Stimulated activated CD4-positive, alpha-beta T cell treated with anti-CD3 and anti-CD28 coated beads, Interleukin-1b, Interleukin-23, amount 100 ng/mL, for 48 hours (primary cell): ENCODE measurements at places on chromosomes 12 and 14.

DNA sequence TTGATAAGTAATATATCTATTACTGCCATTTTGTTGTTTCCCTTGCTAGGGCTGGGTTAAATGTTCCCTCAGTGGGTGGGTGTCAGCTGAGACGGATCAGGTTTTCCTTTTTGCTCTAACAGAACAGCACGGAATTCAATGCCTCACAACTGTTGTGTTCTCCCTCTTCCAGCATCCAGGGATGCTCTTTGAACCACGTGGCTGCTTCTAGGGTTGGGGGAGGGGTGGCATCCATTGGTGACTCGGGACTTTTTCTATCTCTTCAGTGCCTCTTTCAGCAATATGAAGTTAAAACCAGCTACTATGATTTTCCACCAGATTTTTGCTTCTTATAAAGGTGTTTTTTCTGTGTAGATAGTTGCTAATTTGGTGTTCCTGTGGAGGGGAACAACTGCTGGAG is 884.9 kb upstream of the FOXG1 start:
- no peak for DNase-seq

- DNase-seq, result no peak
Measured at GRCh38 chr12:40980427-40980961, 207.6 kb upstream of the PDZRN4 start.

DNA sequence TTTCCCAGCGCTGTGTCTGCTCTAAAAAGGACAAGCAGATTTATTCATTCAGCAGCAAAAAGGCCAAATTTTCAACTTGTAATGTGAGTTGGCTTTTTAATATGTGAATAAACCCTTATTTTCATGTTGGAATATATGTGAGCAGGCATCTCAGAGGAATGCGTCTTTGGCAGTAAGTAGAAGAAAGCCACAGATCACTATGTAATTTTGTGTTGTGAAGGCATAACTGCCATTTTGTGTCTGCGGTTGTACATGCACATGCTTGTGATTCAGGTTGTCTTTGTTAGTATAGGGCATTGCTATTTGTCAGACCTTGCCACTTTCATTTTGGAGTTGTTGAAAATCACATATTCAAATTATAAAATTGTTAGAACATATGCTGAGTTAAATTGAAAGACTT is 398.8 kb upstream of the RGS6 start:
- no peak for DNase-seq

DNA sequence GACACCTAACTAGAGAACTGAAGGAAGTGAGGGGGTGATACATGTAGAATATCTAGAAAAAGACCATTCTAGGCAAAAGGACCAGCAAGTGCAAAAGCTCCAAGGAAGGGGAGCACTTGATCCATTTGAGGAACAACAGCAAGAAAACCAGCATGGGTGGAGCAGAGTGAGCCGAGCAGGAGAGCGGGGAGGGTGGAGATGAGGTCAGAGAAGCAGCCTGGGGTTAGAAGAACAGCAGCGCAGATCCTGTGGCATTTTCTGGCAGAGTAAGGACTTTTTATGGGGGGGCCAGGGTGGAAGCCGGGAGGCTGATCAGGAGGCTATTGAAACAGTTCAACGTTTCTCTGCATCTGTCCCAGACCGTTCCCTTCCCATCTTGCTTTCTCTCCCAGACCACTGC is 24.5 kb upstream of the TMCC3 start:
- DNase-seq, result no peak

GRCh38 chr12:85065837-85066482 is 29.8 kb downstream of the LRRIQ1 start:
- DNase-seq, result no peak

DNA sequence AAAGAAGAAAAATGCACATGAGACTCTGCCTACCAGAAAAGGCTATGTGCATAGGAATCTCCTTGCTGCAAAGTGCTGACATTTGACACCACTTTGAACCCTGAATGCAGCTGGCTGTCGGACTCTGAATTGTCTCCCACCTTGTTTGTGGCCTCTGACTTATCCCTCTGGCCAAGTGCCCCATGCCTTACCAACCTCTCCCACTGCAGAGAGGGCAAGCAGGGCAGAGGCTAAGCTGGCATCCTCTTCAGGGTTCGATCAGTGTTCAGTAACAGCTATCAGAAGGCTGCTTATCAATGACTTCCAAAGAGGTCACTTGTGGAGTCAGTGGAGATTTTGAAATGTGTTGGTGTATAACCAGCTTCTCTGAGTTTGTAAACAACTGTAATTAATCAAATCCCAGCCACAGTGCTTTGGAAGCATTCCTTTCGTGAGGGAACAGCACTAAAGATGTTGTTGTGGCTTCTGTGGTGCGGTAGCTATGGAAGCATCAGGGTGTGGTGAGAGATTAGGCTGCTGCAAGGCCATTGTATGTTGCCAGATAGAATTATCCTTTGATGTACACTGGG is 22.6 kb upstream of the BMP4 start:
- no peak for DNase-seq

DNA sequence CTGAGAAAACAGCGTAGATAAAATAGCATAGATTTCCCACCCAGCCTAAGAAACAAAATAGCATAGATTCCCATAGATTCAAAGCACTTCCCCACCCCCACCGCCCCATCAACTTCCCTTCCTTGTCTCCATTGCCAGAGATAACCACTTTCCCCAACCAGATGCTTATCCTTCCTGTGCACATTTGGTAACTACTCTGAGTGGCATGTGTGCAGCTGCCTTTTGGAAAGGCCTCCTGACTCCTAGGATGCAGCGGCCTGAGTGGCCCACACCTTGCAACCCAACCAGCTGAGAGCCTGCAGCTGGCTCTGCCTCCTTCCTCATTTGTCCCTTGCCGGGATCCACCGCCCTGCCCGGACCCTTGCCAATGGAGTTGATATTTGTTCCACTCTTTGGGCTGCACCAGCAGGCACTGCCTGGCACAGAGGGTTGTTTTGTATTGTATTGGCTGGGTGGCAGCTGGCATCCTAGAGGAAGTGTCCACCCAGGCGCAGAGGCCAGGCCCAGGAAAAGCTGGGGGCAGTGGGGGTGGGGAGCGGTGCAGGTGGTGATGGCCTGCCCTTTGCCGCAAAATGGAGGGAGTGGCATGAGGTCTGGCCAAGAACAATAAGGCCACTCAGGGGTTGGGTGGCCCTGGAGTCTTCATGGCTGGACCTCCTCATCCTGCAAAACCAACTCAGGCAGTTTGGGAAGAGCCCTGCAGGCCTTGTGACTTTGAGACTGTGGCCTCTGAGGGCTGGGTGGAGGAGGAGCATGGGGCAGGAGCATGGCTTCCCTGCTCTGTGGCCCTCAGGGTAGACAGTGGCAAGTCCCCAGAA is 4.9 kb downstream of the SLC48A1 start:
- no peak for DNase-seq

DNA sequence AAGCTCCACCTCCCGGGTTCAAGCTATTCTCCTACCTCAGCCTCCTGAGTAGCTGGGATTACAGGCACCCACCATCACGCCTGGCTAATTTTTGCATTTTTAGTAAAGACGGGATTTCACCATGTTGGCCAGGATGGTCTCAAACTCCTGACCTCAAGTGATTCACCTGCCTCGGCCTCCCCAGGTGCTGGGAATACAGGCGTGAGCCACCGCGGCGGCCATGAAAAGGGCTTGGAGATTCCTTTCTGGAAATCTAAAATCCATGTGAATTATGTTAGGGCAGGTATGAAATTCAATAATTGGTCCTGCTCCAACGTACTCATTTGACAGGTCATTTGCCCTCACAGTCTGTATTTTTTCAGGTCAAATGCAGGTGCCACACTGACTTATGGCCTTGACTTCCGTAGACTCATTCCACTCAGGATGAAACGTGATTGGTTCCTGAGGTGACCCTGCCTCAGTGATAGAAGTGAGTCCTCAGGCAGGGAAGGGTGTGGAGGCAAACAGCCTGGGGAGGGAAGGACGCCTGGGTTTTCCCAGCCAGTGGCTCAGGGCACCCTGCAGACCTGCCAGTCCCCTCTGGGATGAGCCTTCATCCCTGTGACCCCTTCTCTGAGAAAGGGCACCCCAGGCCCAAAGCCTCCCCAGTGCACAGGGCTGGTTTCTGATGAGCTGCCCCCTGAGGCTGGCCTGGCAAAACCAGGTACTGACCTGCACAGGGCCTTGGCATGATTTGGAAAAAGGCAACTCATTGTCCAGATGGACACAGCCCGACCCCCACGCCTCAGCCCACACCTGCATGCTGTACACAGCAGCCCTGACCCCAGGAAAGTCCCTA is 48.7 kb downstream of the PSMA6 start:
- no peak for DNase-seq

GRCh38 chr12:26783131-26783526 is 49.9 kb downstream of the ITPR2 start:
- DNase-seq, result no peak

DNA sequence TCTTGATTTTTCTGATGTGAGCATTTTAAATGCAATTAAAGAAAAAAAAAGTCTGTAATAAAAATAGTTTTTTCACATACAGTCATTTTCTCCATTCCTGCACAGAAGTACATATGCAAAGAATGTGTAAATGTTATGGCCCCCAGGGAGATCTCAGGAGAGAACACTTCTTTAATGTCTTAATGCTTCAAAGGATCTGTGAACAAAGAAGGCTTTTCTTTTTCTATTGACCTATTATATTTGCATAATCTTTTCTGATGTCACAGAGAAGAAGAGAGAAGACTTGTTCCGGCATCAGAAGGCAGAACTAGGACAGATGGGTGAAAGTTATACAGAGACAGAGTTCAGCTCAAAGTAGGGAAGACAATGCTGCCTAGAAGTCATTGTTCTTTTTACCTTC is 413.5 kb upstream of the STXBP6 start:
- no peak for DNase-seq

DNA sequence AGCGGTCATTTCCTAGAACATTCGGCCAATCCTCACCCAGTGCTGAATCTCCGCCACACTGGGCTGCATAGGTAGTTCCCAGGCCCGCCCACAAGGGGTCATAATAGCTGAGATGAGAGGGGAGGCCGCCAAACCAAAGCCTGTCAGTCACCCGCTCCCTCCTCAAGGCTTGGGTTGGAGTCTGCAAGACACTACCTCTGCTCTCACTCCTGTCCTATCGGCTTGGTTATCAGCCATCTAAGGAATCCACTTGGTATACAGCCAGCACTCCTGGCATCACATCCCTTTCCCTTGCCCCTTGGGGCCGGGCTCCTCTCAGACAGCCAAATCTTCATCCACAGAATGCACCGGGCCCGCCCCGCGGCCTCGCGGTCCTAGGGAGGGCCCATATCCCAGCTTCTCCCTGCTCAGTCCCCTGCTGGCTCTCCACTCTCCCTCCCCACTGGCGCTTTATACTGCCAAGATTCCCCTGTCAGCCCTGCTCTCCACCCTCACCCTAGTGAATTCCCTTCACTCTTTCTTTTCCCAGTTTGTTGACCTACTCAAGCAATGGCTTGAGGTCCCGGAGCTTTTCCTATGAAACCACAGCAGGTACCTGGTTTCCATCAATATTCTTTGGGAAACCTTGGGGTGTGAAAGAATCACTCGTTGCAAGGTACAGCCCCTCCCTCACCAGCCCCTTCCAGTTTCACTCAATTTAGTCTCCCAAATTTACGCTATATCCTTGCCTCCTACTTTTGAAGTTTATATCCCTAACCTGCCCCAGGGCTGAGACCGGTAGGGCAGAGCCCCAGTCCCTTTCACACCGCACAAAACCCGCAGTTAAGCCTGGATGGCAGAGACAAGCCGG is 1.4 kb downstream of the IFFO1 start:
- DNase-seq, result peak; percentile 78

GRCh38 chr14:90575336-90575735 is 178.5 kb downstream of the CALM1 start:
- no peak for DNase-seq

- no peak for DNase-seq
Measured at GRCh38 chr14:37375566-37375965, 177.8 kb downstream of the MIPOL1 start.

GRCh38 chr12:130013771-130014484 is 110.1 kb upstream of the TMEM132D start:
- peak; percentile 36 for DNase-seq

DNA sequence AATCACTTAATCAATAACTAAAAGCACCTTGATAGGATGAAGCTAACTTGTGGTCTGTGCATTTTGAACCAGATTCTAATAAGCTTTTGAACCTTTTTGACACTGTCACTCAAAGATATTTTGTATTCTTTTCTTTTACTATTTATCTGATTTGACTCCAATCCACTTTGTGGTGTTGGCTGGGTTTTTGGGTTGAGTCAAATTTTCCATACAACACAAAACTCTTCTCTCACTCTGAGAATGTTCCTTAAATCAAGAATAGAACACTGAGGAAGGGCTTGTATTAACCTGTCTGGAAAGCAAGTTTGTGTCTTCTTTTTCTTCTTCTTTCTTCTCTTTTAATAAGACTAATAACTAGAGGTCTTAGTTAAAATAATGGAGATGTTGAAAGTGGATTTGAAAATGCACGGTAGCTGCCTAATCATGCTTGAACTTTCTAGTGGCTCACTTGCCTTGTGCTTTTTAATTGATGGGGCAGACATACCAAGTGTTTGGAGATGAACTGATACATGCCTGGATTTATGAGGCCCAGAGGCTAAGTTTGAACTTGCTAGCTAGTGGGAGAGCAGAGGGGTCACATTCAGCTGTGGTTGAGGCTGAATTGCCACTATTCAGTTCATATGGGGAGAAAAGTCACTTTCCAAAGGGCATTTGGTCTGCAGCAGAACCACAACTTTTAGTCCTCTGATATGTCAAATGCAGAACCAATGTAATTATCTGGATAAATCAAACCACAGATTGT is 93.5 kb upstream of the PTHLH start:
- no peak for DNase-seq

DNA sequence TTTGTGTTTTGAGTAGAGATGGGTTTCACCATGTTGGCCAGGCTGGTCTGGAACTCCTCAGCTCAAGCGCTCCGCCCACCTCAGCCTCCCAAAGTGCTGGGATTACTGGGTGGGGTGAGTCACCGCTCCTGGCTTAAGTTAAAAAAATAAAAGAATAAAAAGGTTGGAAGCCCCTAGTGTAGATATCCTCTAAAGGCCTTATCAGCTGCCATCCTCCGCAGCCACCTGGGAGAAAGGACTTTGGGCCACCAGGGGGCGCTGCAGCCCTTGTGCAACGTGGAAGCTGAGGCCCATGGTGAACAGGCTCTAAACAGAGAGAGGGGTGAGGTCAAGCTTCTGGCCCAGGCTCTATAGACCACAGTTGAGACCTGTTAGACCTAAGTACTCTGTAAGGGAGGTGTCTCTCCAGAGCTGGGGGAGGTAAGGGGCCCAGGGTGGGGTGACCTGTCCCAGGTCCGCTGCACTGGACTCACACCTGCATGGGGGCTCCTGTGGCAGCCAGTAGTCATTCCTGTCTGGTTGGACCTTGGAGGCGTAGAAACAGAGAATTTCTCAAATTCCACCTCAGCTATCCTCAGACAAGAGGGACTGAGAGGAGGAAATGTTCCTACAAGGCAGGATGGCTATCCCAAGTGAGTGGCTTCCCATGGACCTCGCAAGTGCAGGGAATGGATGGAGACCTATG is 14.0 kb upstream of the RACGAP1 start:
- DNase-seq, result peak; percentile 87

DNA sequence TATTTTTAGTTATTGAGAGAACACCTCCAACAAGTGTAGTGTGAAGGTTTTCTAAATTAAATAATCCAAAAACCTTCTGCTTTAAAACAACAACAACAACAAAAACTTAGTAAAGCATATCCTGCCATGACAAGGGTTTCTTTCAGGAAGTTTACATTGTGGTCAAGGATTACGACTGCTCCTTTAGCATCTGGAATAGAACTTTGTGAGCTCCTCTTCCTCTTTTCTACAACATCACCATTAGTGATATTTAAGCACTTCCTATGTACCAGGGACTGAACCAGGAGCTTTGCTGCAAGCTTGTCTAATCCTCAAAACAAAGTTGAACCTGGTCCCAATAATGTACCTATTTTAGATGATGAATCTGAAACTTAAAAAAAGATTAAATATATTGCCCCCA is 315.4 kb upstream of the KITLG start:
- DNase-seq, result no peak

GRCh38 chr14:22846811-22847307 is 10.5 kb downstream of the MMP14 start:
- DNase-seq, result no peak
